ENCODE measurements at places on chromosomes 7 and 10. TPM values are rescaled to one million over a fixed set of nuclear protein-coding genes. Genes with fewer than 3 reads are reported as not detected.

PON1 gene
- 8.9 TPM for total RNA-seq

ENKUR gene
- 0.37 TPM for total RNA-seq

FIGNL1 gene
- 7.6 TPM for total RNA-seq

ZNF425 gene
- 2.8 TPM for total RNA-seq

MYO1G gene
- total RNA-seq, result 6.0 TPM

CFAP43 gene
- total RNA-seq, result 1.9 TPM

NME8 gene
- total RNA-seq, result 0.89 TPM

ZNF239 gene
- 3.3 TPM for total RNA-seq

SH2D4B gene
- not detected for total RNA-seq

MKX gene
- 5.2 TPM for total RNA-seq

ZNF365 gene
- total RNA-seq, result 0.40 TPM

OR2A5 gene
- not detected for total RNA-seq

SKIDA1 gene
- 1.2 TPM for total RNA-seq

Data from mucosa of gallbladder (tissue), 1 donor.